ENCODE measurements at places on chromosomes 7 and 10.
A peak's percentile ranks its signal among the peaks of the same experiment; 100 is the strongest.

DNA sequence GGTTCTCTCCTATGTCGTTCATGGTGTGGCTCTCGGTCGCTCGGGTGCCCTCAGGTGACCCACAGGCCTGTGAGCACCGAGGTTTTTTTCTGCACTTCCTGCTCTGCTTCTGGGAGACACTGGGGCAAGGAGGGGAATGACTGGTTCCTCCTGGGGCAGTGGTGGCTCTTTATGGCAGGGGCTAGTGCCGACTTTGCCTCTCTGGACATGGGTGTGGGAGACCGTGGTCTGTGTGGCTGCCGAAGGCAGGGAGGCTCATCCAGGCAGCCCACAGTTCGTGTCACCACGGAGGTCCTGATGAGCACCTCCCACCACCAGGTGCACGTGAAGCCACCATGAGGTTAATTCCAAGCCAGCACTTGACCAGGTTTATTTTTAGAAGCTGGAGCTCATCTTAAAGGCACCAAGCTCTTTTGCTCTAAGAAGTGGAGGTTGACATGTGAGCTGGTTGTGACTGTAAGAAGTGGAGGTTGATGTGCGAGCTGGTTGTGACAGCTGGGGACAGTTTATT is 24.7 kb upstream of the DPYSL4 start:
- DNase-seq: no peak

DNA sequence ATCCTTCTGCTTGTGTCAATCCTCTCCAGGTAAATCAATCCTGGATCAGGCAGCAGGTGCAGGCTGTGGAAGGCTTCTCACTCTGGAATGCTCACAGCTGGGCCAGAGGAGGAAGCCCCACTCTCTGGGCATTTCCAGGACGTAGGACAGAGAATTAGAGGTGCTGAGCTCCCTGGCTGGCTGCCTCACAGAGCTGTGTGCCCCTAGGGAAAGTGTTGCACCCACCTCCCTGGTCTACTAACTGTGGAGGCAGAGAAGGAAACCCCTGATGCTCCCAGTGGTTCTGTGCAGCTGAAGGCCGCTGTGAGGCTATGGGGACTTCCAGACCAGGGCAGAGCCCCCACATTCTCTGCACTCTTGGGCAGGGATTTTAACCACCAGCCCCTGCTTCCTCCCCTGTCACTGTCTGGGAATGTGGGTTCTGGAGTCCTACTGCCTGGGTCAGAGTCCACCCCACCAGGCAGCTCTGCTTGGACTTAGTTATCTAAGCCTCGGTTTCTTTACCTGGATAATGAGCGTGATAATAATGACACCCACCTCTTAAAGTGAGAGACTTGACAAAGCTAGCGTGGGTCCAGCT is 73.5 kb upstream of the EEPD1 start:
- DNase-seq: no peak

DNA sequence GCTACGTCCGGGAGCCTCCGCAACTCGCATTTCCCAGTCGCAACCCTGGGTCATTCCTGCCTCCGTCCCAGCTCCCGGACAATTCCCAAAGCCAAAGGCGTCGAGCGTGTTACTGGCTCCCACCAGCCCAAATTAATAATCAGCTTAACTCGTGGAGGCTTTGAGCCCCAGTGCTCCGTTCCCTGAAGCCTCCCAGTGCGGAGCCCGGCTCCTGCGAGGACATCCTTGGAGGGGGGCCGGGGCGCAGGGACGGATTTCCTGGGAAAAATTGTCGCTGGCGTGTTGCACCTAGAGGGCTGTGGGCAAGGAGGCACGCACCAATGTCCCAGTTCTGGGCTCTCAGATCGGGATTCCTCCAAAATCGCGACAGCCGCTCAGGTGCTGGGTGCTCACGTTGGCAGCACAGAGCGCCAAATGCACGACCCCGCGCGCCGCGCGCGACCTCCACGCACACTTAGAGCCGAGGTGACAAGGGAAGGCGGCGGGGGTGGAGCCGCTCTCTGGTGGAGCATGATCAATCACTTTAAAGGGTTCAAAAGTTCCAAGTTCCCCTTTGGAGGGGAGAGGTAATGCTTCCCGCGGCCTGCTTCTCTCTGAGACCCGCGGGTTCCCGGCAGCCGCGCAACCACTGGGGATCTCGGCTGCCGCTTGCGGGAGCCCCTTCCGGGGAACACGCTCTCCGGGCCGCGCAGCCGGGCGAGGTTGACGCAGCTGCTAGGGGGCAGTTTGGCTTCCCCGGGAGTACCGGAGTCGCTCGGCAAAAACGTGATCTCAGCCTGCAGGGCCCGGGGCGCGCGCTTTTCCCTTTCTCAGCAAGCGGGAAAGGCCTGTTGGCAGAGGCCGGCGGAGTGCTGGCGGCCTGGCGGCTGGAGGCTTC is 25.5 kb downstream of the SKIDA1 start:
- DNase-seq: no peak

DNA sequence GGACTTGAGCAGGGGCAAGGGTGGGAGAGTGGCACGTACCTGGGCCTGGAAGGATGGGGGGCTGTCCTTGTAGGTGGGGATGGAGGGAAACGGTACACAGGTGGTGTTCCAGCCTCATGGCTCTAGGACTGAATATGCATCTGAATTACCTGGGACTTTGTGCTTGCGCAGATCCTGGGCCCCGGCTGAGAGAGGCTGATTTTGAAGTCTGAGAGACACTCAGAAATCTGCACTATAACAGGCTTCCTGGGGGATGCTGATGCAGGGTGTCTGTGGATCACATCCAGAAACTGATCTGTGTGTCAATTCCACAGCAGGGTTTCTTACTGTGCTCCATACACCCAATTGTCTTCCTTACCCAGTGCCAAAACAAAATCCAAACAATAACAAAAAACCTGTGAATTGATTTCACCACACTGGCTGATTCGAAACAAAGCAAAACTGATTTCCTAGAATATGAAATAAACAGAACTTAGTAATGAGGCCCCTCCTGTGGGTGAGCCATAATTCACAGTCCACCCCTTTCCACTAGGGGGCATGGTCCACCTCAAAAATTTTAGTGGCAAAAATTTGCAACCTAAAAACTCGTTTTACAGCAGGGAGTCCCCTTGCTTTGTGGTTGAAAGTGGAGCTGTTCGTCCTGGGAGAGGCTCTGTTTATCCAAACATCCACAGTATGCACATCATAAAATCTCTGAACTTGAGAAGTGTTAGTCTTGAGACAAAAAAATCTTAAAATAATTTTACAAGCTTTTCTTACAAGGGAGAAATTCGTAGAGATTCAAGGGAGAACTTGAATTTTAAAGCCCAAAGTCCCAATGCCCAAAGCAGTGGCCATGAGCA is 32.0 kb upstream of the PLEKHA1 start:
- peak; percentile 38 for DNase-seq

GRCh38 chr10:12063483-12063818 is 5.3 kb upstream of the DHTKD1 start:
- DNase-seq: no peak

DNA sequence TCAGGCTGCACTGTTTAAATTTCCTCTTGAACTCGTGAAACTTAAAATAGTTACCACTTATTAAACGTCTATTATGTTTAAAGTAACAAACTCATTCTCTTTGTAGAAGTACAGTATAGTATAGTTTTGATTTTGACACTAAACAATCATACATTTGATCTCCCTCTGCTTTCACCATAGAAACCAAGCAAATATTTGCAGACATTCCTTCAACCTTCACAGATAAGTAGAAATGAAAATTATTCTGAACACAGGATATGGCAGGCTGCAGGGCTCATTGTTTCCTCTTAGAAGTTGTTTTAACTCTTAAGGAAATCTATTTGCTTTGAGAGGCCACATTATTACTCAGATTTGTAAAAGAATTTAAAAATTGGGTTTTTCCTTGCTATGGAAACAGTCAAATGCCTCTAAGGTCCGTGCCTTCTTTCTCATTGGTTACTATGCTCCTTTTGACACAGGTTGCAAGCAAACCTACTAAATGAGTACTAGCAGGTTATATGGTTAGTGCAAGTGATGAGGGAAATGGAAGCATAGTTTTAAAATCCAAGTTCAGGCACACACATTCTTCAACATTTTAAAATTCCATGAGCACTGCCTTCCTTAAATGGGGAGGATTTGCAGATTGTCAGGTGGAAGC is 92.8 kb upstream of the FAM133B start:
- DNase-seq: no peak

DNA sequence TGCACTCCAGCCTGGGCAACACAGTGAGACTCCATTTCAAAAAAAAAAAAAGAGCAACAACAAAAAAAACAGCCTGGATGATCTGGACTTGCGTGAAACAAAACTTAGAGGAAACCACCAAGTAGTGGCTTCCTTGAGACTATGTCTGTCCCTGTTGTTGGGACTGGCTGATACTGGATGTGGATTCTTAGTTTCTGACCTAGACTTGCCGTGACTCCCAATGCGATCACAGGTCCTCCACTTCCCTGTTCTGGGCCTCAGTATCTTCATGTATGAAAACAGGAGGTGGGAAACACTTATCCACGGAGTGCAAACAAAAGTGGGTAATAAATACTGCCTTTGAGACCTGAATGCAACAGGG is 125.7 kb downstream of the PRPF18 start:
- DNase-seq: no peak
